ENCODE measurements at places on chromosomes 13 and 19.
A peak's percentile ranks its signal among the peaks of the same experiment; 100 is the strongest.

- DNase-seq, result no peak
Measured at GRCh38 chr13:38346764-38347163, 2.9 kb upstream of the UFM1 start.

DNA sequence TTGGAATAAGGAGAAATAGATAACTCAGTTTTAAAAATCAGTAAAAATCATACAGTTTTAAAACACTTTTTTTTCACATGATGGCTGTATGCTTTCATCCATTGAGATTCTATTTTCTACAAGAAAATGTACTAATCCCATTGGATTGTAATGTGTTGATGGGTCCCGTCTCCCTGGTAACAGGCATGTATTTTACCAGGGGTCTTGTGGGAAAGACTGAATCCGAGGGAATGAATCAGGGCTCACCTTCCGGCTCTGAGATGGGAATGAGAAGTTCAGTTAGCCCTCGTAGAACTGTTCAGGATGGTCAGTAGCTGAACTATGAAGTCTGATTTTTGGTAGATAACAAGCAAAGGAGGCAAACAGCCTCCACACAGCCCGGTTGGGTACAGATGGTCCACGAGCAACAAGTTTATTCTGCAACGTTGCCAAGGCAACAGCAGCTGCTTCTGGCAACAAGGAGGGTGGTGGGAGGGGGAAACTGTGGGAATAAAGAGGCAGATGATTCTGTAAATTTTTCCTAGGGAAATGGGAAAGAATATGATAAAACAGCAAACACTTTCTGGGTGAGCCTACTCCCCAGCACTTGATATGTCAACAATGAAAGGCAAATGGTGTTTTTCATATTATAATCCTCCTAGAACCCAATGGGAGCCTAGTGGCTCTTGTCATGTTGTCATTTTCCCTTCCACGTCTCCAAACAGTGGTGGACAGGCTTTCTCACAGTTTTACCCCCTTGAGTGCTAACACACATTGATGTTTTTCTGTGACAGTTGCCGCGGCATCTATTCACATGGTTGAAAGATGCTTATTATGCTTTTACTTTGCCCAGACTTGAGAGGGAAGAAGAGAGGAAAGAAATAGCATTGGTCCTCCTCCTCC is 12.4 kb upstream of the SIAH3 start:
- no peak for DNase-seq

GRCh38 chr19:1134431-1134830 is 30.6 kb downstream of the GPX4 start:
- DNase-seq, result no peak

DNA sequence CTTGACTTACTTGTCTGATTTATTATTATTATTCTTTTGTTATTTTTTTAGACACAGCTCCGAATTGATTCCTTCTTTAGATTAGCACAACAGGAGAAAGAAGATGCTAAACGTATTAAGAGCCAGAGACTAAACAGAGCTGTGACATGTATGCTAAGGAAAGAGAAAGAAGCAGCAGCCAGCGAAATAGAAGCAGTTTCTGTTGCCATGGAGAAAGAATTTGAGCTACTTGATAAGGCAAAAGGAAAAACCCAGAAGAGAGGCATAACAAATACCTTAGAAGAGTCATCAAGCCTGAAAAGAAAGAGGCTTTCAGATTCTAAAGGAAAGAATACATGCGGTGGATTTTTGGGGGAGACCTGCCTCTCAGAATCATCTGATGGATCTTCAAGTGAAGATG is 29.4 kb downstream of the ERCC5 start:
- DNase-seq, result no peak

- DNase-seq, result no peak
Measured at GRCh38 chr19:55279340-55279739, 570 bp downstream of the HSPBP1 start.

GRCh38 chr13:30465343-30465592 is 468 bp downstream of the HMGB1 start:
- no peak for DNase-seq

DNA sequence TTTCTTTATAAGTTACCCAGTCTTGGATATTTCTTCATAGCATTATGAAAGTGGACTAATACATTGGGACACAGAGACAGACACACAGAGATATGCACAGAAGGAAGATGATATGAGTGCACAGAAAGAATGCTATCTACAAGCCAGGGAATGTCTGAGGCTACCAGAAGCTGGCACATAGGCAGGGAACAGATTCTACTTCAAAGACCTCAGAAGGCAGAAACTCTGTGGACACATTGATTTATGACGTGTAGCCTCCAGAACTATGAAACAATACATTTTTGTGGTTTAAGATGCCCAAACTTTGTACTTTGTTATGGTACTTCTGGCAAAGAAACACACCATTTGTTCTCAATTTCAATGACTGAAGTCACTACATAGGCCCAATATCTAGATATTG is 556.7 kb downstream of the PCDH9 start:
- DNase-seq, result no peak

DNA sequence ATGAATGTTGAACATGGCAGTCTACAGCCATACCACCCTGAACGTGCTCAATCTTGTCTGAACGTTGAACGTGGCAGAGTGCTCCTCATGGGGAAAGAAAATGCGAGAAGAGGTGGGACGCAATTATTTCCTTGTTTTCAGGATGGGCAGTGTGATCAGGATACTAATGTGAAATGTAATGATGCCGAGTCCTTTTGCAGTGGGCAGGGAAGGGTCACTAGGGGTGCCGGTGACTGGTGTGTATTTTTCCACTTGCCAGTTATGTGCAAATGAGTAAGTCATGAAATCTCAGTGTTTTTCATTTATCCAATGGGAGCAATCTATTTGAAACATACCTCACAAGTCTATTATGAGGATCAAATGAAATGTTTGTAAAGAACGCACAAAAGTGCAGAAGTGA is 84.8 kb downstream of the LNX2 start:
- no peak for DNase-seq

DNA sequence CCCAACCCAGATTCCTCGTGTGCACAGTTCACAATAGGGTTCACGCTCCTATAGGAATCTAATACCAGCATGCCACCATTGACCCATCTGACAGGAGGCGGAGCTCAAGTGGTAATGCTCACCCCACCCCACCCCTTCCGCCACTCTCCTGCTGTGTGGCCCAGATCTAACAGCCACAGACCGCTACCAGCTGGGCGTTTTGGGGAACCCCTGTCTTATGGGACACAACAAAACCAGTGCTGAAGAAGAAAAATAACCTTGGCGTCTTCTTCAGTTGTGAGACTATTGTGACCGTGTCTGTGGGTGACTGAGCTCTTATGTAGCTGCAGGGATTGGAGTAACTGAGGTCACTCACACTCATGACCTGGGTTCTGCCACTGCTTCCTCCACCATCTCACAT is 5.2 kb upstream of the OR10H1 start:
- no peak for DNase-seq

DNA sequence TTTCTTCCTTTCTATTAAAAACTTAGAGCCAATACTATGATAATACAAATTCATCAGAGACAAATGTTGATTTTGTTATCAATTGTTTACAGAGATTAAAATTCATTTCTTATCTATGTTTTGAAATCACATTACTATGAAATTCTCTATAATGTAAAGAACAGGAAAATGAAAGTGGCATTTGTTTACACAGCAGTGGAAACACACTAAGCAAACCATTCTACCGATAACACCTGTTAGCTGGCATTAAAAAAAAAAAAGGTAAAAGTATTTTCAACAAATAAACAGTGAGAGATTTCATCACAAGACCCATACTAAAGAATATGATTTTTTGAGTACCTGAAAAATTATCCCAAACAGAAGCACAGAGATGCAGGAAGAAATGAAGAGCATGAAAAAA is 4.8 kb upstream of the CCDC70 start:
- DNase-seq, result no peak

DNA sequence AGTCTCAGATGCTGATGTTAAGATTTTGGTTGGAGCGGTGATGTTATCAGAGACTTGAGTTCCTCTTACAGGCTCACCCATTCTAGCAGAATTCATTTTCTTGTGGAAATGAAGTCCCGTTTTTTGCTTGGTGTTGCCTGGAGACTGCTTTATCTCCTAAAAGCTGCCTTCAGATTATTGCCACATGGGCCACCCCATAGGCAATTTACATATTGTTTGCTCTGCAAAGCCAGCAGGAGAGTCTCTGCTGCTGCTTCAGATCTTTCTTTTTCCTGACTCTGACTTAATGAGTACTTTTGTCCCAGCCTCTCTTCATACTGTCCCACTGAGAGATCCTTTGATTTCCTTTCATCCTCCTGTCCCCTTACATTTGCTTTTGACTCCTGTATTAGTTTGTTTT is 114.6 kb downstream of the TDRD3 start:
- DNase-seq, result no peak

DNA sequence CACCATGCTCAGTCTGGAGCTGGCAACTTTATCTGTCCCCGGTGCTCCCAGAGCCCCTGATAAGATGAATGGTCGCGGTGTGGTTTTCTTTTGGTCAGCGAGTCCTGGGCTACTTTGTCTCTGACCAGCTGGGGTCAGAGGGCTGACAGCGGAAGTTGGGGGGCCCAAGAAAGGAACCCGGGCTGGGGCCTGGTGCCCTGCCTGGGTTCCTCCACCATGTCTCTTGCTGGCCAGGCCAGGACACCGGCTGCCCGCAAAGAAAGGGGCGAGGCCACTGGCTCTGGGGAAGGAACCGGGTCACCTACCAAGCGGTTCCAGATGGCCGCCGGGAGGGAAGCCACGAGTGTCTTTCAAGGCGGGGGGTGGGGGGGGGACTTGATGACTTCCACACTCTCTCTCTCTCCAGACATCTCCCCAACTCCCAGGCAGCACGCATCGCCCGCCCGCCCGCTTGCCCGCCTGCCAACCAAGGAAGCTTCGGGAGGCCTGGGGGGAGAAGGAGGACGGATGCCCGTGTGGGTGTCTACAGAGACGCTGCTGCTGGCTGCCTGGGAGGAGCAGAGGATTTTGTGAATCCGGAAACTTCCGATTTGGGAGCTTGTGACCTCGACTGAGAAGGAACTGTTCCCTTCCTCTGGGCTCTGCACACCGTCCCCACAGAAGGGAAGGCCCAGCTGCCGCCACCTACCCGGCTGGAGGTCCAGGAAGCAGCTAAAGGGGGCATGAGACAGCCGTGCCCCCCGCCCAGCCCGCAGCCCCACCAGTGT is 1.1 kb downstream of the PIP5K1C start:
- no peak for DNase-seq

- DNase-seq, result no peak
Measured at GRCh38 chr19:38809592-38810252, 3.0 kb downstream of the LGALS4 start.

DNA sequence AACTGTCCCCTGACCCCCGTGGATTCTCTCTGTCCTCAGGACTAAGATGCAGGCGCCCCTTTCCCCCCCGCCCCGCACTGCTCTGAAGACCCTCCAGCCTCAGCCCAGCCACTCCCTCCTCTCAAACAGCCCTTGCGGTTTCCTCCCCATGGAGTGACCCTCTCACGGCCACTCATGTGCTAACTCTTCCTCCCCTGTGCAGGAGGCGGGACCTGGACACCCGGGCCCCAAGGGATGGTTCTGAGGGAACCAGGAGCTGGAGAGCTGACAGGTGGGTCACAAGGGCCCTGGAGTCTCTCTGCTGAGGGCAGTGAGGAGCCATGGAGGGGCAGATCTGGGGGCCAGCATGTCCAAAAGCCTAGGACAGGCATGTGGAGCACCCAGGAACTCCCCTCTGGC is 1.9 kb downstream of the ISOC2 start:
- no peak for DNase-seq

- DNase-seq, result no peak
Measured at GRCh38 chr13:84662491-84662890, 780.2 kb upstream of the SLITRK1 start.

- DNase-seq, result peak; percentile 16
Measured at GRCh38 chr13:40271931-40272775, 394.3 kb downstream of the FOXO1 start.

DNA sequence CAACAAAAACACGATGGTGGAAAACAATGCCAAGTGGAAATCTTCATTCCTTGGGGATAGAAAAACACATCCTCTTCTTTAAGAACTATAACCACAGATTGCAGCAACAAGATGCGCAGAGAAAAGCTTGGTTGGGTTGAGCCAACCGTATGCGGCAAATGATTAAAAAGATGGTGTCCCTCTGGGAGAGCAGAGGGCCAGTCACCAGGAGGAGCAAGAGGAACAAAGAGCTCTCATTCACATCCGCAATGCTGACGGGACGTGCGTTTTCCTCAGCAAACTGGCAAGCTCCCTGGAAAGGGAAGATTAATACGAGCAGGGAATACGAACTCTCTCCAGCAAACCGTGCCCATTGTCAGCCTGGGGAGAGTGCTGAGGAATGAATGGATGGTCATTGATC is 141.6 kb downstream of the KATNAL1 start:
- no peak for DNase-seq

DNA sequence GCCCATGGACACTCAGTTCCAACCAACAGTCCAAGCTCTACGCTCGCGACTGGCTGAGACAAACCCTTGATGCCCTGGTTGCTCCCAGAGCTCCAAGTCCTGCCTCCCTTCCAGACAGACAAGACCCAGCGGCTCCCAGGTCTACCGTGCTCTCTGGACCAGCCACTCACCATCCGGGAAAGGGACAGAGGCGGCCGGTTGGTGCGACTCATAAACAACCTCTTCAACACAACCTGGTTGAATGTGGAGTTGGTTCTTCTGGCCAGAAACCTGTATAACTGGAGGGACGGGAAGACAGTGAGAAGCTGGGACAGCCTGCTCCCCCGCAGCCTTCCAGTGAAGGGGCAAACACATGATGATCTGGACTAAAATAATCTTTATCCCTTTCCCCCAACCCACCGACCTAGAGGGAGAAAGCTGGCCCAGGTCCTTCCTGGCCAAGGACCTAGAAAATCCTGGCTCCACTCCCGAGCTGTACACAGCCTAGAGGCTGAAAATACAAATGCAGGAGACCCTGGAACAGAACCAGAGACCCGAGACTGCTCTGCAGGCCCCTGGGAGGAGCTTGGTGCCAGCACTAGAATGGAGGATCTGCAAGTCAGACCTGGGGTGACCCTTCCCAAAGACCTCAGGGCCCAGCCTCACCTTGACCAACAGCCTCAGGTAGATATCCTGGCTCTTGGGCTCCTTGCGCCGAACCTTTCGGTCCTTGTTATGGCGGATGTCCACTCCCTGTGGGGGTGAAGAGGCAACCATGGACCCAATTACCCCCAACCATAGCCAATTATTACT is 1.6 kb downstream of the RPL18 start:
- DNase-seq, result no peak

DNA sequence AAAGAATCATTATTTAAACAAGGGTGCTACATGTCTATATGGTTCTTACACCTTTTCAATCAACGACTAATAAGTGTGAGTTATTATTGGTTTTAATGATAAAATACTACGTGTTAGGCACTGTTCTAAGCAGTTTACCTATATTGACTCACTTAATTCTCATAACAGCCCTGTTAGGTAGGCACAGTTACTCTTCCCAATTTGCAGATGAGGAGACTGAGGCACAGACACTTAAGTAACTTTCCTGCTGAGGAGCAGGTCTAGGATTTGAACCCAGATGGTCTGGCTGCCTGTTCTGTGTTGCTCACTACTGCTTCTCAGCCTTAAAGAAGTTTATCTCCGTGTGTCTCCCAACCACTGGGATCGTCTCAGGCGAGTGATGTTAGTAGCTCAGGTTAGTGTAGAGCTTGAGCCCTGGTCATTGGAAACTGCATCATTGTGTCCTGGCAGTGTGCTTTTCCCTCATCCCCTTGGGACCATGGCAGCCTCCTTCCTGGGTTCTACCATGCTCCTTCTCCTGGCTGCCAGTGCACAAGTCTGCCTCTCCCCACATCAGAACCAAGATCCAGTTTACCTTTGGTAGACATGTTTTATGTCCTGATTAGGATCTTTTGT is 10.9 kb downstream of the UBAC2 start:
- no peak for DNase-seq

GRCh38 chr13:72808917-72809500 is 27.1 kb downstream of the PIBF1 start:
- no peak for DNase-seq

Measured in stimulated activated CD4-positive, alpha-beta T cell treated with anti-CD3 and anti-CD28 coated beads, Interleukin-1b, Interleukin-23, amount 100 ng/mL, for 24 hours (primary cell).